ENCODE measurements at places on chromosomes 12 and 14.

- DNase-seq, result no peak
These were observed 114.5 kb downstream of the ADGRD1 start for GRCh38 chr12:131067981-131068851.

DNA sequence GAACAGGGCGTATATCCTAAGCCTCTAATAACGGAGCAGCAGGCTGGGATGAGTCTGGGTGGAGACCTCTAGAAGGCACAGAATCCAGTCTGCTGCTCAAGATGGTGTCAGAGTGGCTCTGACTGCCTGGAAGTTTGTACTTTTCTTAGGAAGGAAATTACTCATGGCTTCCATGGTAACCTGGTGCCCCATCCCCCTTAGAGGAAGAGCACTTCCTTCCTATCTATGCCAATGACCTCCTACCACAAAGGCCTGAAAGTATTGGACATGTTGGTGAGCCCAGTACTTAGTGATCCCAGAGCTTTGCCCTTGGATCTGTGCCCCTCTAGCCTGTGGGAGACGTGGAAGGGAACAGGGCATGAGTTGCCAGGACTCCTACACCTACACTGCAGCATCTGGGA is 1.5 kb downstream of the BATF start:
- DNase-seq, result no peak

DNA sequence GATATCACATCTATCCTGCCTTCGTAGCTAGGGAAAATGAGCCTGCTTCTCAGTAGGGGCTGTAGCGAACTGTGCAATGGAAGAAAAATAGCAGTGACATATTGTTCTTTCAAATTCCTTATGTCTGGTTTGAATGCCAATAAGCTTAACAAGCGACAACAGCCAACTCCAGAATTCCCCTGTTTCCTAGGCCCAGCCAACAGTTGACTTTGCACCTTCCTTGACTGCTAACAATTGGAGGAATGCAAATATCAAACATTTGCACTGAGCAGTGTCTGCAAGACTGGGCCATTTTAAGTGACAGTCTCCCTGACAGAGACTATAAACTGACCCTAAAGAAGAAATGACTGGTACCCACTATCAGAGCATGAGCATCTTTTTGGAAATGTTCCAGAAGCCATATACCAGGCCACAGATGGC is 12.0 kb upstream of the SERPINA1 start:
- no peak for DNase-seq

- DNase-seq, result no peak
These were observed 68.1 kb downstream of the CIT start for GRCh38 chr12:119809023-119809422.

- no peak for DNase-seq
These were observed 63.7 kb upstream of the BDKRB2 start for GRCh38 chr14:96140952-96141351.

- no peak for DNase-seq
These were observed 5.3 kb downstream of the SLC41A2 start for GRCh38 chr12:104952816-104953215.

GRCh38 chr14:95069547-95069946 is 87.8 kb downstream of the DICER1 start:
- DNase-seq, result no peak

- DNase-seq, result no peak
These were observed 42.4 kb upstream of the CCDC196 start for GRCh38 chr14:66443785-66444184.

GRCh38 chr12:9049520-9050133 is 60.3 kb downstream of the KLRG1 start:
- peak; percentile 42 for DNase-seq

DNA sequence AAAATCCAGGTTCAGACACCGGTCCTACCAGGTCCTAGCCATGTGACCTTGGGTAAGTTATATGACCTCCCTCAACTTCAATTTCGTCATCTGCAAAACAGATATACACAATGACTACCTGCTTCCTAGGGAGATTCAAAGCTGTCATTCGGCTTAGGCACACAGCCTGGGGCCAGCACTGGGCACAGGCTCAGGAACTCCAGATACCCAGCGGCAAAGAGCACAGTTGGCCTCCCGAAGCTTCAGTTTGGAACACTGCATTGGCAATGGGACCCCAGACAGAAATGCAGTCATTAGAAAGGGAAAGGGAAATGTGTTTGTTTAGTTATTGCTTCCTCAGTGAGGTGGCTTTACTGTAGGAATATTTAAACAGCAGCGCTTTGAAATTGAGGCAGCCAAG is 11.4 kb downstream of the PLEKHG6 start:
- no peak for DNase-seq

DNA sequence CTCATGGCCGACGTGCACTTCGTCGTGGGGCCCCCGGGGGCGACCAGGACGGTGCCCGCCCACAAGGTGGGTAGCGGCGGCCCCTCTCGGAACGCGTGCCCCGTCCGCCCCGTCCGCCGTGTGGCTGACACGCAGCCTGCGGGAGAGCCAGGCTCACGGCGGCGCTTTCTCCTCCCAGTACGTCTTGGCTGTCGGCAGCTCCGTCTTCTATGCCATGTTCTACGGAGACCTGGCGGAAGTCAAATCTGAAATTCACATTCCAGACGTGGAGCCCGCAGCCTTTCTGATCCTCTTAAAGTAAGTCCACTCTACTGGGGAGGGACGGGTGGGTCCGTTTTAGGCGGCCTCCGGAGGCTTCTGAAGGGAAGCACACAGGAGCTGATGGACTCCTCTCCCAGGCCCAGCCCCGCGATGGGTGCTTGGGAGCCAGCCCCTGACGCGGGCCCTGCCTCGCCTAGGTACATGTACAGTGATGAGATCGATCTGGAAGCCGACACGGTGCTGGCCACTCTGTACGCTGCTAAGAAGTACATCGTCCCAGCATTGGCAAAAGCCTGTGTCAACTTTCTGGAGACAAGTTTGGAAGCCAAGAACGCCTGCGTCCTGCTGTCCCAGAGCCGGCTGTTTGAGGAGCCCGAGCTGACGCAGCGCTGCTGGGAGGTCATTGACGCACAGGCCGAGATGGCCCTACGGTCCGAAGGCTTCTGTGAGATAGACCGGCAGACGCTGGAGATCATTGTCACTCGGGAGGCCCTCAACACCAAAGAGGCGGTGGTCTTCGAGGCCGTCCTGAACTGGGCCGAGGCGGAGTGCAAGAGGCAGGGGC is 1.1 kb downstream of the BTBD6 start:
- DNase-seq, result no peak

GRCh38 chr12:53170215-53170614 is 10.3 kb upstream of the ZNF740 start:
- no peak for DNase-seq

- no peak for DNase-seq
These were observed 589.5 kb downstream of the NOVA1 start for GRCh38 chr14:26008290-26008689.

GRCh38 chr14:42047421-42048055 is 440.9 kb downstream of the LRFN5 start:
- DNase-seq, result no peak

DNA sequence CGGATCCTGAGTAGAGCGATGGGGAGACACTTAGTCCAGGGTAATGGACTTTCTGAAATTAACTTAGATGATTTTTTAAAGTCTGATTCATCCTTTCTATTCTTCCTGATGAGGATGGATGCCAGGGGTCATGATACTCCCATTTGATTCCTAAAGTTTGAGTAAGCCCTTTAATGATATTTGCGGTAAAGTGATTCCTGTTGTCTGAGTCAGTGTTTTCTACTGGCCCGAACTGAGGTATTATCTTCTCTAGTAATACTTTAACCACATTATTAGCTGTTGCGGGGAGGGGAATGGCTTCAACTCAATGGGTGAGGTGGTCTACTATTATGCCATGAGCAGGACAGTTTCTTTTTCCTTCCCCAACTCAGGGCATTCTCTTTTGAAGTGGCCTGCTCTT is 111.6 kb downstream of the RIN3 start:
- DNase-seq, result no peak

GRCh38 chr12:818733-819132 is 66.4 kb downstream of the WNK1 start:
- DNase-seq, result no peak

DNA sequence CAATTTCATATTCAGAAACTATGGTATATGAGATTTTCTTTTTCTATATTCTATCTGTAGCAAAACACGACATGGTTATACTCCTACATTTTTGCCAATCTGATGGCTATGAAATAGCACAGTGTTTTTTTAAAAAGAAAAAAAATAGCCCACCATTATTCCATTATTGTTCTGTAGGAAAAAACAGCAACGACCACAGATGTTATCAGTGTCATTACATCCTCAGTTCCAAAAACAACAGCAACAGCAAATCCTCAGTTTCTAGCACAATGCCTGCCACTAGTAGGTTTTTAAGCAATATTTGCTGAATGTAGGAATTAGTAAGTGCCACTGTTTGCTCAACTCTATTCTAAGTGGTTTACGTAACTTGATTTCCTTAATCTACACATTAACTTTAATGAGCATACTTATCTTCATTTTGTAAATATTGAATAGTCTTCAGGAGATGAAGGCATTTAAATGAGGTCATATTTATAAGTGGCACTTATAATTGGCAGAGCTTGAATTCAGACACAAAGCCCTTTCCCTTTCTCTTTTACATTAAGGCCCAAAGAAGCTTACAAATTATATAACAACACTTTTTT is 8.3 kb downstream of the RNASE6 start:
- DNase-seq, result no peak

- DNase-seq, result peak; percentile 51
These were observed 140.5 kb downstream of the PRKCH start for GRCh38 chr14:61461808-61462275.

- no peak for DNase-seq
These were observed 23.2 kb upstream of the PTGDR start for GRCh38 chr14:52244328-52244727.

DNA sequence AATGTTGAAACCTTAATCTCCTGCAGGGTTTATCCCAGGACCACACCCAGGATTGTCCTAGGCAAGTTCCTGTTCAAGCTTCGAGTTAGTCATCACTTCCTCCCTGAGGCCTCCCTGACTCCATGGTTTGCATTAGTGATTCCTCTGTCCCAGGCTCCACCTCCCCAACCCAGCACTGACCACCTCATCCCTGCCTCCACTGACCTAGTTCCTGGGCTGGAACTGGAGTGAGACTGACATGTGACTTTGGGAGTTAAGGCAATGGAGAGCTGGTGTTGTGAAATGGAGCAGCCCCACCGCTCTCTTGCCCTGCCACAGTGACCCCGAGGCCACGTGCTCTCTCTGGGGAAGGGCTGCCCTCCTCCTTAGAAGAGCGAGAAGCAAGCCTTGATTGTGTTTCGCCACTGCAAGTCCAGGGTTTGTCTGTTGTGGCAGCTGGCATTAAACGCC is 15.8 kb upstream of the DTX1 start:
- DNase-seq, result no peak

DNA sequence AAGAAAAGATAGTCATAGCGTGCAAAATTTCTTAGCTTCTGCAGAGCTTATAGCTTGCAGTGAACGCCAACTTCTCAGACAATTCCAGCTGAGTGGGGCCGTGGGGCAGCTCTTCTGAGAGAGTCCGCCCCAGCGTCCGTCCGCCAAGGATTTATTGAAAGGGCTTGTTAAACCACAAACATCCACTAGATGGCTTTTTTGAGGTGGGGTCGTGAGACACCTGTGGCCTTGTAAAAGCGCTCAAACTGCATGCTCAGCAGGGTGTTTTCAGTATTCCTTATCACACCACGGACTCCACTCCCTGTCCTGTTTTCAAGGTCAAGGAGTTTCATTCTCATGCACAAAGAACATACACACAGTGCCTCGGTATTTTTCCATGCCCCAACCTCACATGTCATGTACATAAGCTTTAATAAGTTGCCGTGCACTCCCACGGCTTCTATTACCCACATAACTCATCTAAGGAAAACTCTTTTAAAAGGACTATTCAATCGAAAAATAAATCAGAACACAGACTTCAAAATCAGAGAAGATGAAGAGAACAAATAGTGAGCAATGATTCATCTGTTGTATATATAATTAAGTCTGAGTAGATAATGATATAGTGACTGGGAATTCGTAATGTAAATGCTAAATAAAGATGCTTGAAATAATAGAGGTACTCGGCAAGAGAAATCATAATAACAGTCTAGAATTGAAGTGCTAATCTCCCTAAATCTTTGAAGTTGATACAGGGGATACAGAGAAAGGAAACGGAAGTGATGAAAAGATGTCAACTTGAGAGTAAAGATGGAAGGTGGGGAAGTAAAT is 46.7 kb downstream of the WBP11 start:
- no peak for DNase-seq

DNA sequence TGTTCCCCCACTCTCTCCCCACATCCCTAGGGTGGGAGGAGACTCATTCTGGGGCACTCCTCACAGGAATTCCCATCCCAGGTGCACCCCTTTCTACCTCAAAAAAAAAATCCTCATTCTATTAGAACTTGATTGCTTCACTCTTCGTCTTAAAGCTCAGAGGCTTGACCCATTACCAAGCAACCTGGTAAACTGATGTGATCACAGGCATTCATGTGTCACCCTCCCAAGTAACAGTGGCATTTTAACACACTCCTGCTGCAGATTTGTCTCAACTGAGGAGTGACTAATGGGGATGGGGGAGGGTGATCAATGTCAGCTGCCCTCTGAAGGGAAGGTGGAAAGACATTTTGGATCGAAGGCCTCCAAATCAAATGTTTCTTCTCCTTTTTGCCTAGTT is 78.1 kb upstream of the PTHLH start:
- DNase-seq, result no peak

DNA sequence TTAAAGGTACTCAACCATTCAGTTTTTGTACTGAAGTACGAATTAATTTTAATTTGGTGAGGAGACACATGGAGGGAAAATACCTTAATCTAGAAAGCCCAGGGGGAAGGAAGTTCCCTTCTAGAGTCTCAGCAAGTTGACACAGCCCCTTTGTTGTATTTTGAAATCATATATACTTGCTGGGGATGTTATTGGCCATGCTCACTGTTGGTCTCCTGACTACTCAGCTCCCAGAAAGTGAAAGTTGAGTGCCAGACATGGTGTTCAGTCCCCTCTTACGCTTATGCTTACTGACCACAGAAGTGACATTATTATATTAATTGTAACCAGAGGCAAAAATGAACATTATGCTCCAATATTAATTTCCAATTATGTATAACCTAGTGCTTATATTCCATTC is 28.1 kb downstream of the ARF6 start:
- DNase-seq, result no peak

DNA sequence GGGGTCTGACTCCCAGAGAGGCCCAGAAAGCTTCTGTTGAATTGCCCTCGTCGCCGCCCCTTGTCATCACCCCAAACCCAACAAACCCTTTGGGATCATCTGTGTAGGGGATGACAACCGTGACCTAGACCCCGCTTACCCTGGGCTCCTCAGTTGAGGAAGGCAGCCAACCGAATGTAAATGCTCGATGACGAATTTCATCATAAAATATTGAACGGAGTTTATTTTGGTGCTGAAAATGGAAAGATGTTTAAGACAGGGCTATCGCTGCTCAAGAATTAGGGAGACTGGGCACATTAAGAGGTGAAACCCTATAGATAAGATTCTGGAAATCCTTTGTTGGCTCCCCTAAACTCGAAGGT is 512 bp downstream of the ACTR10 start:
- no peak for DNase-seq

GRCh38 chr14:56846970-56847930 is 37.0 kb upstream of the OTX2 start:
- no peak for DNase-seq

Measured in stimulated activated CD4-positive, alpha-beta T cell treated with anti-CD3 and anti-CD28 coated beads, Interleukin-4, amount 100 ng/mL, for 24 hours (primary cell).